ENCODE measurements at places on chromosomes 6 and 20.
A peak's percentile ranks its signal among the peaks of the same experiment; 100 is the strongest.

- DNase-seq = no peak
Observed at GRCh38 chr6:140345935-140346334, 971.5 kb upstream of the CITED2 start.

GRCh38 chr6:85576476-85576875 is 17.2 kb downstream of the SNX14 start:
- no peak for DNase-seq

DNA sequence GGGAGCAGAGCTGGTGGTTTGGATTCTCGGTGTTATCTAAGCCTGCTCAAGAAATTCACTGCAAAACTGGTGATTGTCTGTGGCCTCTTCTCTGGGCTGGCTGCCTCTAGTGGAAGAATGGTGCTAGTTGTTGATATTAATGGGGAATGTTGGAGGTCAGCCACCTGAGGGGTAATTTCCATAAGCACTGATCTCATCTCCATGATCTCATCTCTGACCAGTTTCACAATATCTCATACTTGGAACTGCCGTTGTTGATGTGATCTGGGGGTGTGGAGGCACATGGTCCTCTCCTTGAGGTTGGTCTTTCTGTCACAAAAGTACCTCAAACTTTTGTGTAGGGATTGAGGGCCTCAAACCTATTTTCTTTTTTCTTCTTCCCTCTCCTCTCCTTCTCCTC is 102.6 kb downstream of the CD109 start:
- DNase-seq = no peak

GRCh38 chr6:143695969-143696663 is 18.4 kb downstream of the PHACTR2 start:
- no peak for DNase-seq

DNA sequence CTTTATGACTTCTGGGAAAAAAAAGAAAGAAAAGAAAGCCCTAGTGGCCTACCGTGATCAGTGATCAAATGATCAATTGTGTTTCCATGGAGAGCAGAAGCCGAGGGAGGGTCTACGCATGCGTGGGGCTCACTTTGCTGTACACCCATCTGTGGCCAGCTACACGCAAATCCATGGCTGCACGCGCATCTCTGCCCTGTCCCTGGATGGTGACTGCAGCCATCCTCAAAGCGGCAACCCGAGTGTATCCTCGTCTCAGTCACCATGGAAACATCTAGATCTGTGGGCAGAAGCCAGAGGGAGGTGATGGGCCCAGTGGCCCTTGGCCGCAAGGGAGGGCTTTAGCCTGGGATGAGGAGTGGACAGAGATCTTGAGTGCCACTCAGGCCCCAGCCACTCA is 785 bp upstream of the ULBP3 start:
- no peak for DNase-seq

GRCh38 chr20:1616858-1617434 is 2.9 kb downstream of the SIRPB1 start:
- DNase-seq = no peak

GRCh38 chr6:3732345-3733141 is 19.0 kb downstream of the PXDC1 start:
- DNase-seq = peak; percentile 42

- DNase-seq = no peak
Observed at GRCh38 chr6:157304899-157305663, 18.2 kb downstream of the TMEM242 start.

GRCh38 chr6:77466055-77466450 is 2.8 kb upstream of the HTR1B start:
- DNase-seq = no peak

DNA sequence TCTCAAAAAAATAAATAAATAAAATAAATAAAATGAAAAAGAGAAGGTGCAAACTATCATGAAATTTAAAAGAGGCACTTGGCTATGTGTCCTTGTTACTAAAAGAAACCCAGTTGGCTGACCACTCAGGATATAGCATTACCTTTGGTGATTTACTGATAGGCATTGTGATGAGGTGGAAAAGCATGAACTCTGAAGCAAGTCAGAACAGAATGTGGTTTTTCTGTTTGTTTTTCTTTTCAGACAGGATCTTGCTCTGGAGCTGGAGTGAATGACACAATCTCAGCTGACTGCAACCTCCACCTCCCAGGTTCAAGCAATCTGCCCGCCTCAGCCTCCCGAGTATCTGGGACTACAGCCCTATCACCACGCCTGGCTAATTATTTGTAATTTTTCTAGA is 31.9 kb downstream of the ZNF184 start:
- DNase-seq = no peak

DNA sequence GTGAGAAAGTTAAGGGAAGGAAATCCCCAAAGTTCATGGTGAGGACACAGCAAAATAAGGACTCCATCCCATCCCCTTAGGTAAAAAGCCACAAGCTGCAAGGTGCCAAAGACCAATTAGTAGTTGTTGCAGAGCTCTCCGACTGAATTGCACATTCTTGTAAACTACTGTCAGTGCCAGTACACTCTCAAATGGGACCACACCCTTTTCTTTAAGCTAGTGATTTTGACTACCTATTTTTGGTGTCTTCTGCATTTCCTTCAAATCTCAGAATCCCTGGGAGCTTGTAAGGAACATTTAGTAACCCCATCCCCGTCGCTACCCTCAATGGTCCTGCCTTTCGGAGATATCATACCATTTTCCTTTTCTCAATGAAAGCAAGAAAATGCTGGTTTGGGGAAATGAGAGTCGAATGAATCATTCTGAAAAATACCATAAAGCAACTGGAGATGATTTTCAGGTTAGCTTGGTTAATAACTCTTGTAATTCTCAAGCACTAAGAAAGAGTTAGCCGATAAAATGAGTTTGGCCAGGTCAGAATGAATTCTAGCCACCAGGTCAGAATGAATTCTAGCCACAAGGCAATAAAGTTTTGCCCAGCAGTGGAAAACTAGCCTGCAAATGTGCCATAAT is 5.2 kb upstream of the HMGN3 start:
- no peak for DNase-seq

DNA sequence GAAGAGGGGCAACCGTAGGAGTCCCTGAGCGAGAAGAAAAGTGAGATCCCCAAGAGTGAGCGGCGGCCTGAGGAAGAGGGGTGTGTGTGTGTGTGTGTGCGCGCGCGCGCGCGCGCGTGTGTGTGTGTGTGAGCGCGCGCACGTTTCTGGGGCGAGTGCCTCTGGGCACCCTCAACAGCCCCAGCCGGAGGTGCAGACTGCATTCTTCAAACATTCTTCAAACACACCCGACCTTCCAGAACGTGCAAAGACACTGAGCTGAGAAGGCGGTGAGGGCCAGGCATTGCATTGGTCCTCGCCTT is 76.2 kb upstream of the FOXP4 start:
- DNase-seq = no peak

DNA sequence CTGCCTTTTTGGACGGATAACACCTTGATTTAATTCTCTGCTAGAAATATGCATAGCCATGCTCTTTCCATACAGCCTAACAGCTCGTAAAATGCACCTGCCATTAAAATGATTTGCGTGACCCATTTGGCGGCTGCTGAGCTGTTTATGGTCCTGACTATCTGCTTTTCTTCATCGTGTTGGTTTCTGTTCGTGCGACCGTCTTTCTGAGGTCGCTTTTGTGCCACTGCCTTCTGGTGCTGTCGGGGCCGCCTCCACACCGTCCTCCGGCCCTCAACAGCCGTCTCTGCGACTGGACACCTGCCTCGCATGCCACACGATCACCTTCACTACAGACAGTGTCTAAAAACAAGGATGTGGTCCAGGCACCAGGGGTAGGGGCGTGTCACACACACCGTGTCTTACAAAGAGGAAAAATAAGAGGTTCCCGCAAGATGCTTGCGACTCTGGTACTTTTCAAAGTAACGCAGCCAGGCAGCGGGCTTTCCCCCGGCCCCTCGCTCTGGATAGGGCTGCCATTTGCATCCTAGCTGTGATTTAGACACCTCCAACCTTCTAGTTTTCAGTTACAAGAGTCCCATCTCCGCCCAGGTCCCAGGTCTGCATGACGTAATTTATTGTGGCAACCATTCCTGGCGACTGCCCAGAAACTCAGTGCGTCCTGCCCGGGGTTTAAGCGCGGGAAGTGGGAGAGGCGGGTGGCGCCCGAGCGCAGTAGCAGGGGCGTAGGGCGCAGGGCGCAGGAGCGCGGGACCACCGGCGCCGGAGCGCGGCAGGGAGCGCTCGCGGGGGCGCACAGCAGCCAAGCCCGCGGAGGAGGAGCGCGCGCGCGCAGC is at the start of gene STMND1:
Gene STMND1 (plus strand): TSS at position 629 of the 836 bp plus-strand sequence. CDS start 208 bp downstream, outside the sequence.
- peak; percentile 18 for DNase-seq

GRCh38 chr6:20853828-20854227 is 319.6 kb downstream of the CDKAL1 start:
- no peak for DNase-seq

DNA sequence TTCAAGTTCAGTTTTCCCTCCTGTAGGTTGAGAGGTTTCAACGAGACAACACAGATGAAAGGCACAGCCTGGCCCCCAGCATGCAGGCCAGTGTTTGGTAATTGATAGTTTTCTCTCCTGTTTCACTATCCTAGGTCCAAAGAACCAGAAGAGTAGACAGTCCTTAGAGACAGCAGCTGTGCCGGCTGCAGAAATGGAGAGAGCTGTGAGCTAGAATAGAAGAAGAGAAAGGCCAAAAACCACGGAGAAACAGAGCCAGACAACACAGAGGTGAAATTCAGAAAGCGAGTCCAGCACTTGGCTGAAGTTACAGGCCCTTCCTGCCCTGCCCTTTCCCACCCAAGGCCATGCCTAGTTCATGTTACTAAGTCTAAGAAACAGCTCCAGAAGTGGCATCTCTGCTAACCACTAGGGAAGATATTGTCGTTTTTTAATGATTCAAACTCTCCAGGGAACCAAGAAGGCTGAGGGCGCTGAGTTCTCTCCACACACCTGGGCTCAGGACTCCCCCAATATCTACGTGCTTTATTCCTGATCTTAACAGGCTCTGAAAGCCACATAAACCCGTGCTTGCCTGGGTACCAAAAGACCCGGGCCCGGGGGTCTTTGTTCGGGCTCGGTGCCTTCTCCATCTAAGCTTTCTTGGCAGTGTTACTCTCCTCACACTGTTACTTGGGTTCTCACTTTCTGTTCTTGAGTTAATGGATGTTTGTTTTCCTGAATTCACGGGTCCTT is 16.5 kb upstream of the RBPJL start:
- DNase-seq = no peak

DNA sequence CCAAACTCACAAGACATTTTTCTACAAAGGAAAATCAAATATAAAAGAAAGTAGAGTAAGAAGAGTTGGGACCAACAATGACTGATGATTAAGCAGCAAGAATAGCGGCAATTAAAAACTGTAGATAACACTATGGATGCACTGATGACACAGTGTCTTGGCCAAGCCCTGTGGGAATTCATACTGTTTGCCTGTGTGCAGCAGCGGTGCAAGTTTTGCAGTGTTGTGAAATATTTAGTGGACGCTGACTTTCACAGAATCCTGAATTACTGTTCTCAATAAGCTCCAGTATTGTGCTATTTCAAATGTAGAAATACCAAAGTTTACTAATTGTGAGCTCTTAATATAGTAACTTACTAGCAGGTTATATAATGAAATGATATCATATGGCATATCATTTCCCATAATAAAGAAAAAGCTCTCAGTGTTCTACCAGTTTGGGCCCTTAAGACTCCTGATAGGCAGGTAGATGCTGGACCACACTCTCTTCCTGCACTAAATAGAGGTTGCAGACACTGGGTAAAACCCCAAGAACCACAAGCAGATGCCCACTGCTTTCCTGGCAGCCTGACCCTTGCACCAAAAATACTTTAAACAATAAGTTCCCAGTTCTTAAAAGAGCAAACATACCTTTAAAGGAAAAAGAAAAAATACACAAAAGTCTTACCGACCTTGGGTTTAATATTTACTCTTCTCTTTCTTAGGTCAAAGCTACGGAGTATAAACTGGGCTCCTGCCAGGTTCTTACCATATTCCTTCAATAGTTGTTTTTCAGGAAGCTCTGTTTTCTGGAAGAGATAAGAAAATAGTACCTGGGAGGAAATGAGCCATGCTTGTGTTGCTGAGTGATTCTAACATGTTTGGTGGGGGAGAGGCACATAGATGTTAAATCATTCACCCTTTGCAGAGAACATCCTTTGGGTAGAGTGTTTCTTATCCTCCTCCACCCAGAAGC is 41.6 kb downstream of the ANKEF1 start:
- no peak for DNase-seq

- no peak for DNase-seq
Observed at GRCh38 chr6:25404693-25405169, 125.6 kb downstream of the CARMIL1 start.

DNA sequence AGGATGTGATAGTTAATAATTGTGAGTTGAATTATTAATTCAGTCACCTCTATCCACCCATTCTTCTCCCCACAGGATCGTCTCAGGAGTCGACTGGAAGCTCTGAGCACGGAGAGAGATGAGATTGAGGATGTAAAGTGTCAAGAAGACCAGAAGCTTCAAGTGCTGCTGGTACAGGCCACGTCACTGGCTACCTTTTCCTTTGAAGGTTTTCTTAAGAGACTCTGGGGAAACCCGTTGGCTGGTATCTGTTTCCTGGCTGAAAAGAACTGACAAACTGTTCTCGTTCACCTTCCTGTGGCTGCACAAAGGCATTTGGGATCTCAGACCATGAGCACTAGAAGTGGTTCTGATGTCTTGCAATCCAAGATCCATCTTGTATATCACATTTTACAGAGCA is 3.8 kb downstream of the TRIM15 start:
- no peak for DNase-seq

GRCh38 chr6:8940356-8940755 is 505.0 kb upstream of the SLC35B3 start:
- DNase-seq = no peak

- DNase-seq = no peak
Observed at GRCh38 chr6:158057213-158057987, 75.7 kb downstream of the SYNJ2 start.

DNA sequence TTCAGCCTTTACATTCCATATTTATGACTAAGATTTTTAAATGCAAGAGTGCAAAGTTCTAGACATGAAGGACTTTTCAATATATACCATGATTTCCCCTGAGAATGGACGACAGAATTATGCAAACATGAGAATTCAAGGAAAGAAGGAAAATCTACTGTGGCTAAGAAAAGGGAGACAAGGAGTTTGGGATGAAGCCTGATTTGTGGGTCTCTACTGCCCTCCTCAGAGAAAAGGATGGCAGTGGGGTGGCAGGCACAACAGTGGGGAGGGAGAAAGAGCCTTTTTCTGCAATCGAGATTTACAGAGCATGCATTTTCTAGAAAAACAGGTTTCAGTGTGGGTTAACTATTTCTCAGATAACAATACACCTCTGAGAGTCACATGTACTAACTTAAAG is 466.9 kb upstream of the NRSN1 start:
- no peak for DNase-seq

- DNase-seq = no peak
Observed at GRCh38 chr6:117986396-117986795, 79.3 kb downstream of the SLC35F1 start.

DNA sequence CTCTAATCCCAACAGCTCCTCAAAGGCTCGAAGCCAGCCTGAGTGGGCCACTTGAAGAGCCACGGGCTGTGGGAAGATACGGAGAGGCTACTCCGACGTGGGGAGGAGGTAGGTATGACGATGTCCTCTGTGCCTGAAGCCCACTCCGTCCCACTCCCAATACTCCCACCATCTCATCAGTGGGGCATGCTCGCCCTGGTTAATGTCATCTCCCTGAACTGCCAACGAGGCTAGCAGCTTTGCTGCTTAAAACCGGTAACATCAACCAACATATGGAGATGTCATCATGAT is 11.1 kb downstream of the NRN1 start:
- no peak for DNase-seq

All from NCI-H2081 treated with DMSO at 0.1 percent for 48 hours (cell line).